ENCODE measurements at places on chromosomes 13 and 19.
A peak's percentile ranks its signal among the peaks of the same experiment; 100 is the strongest.

DNA sequence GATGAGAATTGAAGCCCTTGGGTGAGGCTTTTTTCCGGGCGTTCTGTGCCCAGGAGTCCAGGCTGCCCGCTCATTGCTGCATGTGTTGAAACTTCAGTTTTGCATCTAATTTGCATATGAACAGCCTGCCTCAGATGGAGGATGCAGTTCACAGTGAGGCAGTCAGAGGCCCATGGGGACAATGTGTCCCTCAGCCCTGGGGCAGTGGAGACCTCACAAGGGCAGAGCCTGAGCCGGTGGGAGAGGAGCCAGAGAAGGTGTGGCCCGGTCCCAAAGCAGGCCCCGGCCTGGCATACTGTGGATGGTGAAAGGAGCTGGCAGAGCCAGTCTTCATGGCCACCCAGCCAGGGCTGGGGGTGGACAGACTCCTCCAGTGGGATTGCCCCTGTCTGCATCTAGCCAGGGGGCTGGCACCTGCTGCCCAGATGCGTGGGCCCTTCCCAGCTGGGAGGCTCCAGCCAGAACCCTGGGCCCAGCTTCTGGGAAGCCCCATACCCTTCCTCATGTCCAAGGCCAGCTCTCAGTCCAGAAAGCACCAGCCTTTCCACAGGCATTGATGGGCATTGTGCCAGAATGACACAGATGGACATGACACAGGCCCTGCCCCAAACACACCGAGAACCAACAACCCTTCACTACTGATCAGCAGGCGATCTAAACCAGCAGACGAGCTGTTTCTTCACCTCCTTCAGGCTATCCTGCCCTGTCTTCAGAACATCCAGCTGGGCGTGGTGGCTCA lies 32.9 kb upstream of the KCTD15 start:
- DNase-seq: no peak

DNA sequence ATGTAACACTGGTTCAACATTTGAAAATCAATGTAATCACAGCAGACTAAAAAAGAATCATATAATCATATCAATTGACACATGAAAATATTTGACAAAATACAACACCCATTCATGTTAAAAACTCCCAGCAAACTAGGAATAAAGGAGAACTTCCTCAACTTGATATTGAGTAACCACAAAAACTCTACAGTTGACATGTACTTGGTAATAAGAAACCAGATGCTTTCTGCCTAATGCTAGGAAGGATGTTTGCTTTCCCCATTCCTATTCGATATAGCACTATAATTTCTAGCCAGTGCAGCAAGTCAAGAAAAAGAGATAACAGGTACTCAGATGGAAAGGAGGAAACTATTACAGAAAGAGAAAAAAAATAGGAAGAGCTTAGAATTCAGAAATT lies 26.9 kb downstream of the UFM1 start:
- no peak for DNase-seq

DNA sequence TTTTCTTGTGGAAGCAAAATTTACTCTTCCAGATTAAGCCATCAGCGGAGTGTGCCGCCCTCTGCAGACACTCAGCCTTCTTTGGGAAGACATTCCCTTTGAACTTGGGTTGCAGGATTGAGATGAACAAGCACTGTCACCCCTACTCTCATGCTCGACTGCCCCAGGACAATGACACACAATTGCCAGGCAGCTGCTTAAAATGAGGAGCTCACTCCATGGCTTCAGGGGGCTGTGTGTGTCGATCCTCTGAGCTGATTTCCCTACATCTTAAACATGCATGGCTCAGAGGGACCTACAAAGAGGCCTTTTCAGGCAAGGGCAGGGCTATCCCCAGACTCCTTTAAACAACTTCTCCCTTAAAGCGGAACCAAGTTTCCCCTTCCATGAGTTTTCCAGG lies 107.5 kb upstream of the MBNL2 start:
- DNase-seq: no peak

DNA sequence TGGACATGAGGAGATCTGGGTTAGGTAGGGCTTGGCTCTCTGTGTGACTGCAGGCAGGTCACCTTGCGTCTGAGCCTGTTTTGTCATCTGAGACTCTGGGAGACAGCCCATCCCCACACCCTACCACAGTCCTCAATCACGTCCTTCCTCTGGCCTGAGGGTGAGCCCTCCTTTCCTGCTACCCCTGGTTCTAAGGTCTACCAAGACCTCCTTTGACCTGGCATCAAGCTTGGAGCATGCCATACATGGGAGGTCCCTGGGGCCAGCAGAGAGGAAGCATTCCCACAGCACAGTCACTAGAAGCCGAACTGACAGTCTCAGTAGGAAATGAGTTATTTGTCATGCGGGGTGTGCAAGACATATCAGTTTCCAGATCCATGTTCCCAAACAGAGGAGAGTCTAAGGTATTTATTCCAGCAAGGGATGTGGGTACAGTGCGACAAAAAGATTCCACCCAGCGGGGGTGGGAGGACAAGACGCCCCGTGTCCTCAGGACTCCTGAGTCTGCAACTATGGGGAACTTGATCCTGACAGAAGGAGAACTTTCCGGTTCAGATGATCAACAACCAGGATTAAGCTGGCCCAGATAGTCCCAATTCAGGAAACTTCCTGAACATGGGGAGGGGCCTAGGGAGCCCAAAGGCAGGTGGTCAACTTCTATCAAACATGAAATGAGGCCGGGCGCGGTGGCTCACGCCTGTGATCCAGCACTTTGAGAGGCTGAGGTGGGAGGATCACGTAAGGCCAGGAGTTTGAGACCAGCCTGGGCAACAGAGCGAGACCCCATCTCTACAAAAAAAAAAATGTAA lies 9.5 kb downstream of the ARRDC2 start:
- peak; percentile 14 for DNase-seq

- no peak for DNase-seq
Observed at GRCh38 chr19:49103331-49104085, 10.7 kb upstream of the LIN7B start.

GRCh38 chr13:110455444-110455843 lies 106.1 kb downstream of the RAB20 start:
- DNase-seq: no peak

- no peak for DNase-seq
Observed at GRCh38 chr19:41941410-41942202, 13.4 kb upstream of the ERFL start.

GRCh38 chr13:29487466-29488454 lies 107.7 kb downstream of the SLC7A1 start:
- DNase-seq: no peak

- peak; percentile 54 for DNase-seq
Observed at GRCh38 chr19:8609279-8610040, 1.1 kb downstream of the ADAMTS10 start.

DNA sequence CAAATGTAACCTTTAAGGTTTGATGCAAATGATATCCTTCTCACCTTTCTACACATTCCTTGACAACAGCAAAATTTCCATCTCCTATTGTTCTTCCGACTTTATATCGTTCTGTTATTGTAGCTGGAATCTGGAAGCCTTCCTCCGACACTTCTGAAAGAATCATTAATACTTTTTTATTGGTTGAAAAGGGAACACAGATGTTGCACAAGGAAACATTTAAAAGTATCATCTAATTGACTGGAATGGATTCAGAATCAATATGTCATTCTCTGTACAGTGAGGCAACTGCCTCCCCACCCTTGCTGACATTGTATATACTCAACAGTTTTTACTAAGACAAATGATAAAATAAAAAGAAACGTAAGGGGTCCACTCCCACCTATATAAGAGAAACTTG lies 295.2 kb downstream of the DCLK1 start:
- DNase-seq: no peak

DNA sequence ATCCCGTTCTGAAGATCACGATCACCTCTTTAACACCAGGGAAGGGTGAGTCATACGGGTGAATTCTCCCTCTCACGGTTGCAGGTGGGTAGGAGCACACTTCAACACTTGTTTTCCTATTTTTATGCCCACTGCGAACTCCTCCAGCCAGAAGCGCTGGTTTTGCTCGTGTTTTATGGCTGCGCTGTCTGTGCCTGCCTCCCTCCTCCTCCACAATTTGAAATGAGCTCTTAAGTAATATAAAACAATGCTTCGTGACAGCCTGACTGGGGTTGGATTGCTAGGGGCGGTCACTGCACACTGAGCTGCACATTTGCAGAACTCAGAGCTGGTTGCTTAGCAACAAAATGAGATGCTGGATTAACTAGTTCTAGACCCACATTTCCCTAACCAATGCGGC lies 12.9 kb downstream of the CCDC70 start:
- no peak for DNase-seq

DNA sequence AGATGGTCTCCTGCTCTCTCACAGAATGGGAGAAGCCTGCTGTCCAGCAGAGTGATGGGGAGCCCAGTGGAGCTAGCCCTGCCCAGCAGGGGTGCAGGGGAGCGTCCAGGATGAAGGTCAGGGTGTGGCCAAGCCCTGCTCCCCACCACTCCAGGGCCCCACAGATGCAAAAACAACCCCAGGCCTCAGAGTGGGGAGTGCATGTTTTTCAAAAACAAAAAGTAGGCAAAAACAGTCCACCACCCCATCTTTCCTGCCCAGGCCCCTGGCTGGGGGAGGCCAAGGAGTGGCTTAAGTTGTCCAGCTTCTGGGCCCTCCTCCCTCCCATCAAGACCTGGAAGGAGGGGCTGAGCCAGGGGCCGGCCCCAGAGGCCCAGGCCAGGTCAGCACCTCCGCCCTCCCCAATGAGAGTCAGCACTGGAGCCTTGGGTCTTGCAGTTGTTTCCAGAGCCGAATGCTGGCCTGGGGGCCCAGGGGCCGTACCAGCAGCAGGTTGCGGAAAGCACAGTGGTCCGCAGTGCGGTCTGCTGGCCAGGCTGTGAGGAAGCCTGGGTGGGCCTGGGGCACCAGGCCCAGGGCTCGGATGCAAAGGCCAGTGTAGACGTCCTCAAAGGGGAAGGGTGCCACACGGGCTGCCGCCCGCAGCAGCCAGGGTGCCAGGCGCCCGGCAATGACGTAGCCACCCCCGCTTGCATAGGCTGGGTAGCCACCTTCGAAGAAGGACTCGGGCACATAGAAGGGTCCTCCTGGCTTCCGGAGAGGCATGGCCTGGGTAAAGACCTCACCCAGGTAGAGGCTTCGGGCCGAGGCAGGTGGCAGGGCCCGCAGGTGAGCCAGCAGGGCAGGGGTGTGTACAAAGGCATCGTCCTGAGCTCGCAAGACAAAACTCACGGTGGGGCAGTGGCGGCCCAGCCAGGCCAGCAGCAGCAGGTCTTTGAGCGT lies 1.7 kb downstream of the B3GNT8 start:
- peak; percentile 59 for DNase-seq
